ENCODE measurements at places on chromosomes 2 and 18. TPM values are rescaled to one million over a fixed set of nuclear protein-coding genes. Genes with fewer than 3 reads are reported as not detected.

- no peak for DNase-seq
Observed at GRCh38 chr2:239824866-239825704, 200.1 kb downstream of the NDUFA10 start.

GRCh38 chr2:46097714-46098480 lies 199.3 kb upstream of the EPAS1 start:
- DNase-seq = peak; percentile 99

- peak; percentile 26 for DNase-seq
Observed at GRCh38 chr2:241895712-241896641, 26.4 kb downstream of the RTP5 start.

- no peak for DNase-seq
Observed at GRCh38 chr18:62844850-62845643, 129.7 kb downstream of the PHLPP1 start.

Gene CNGA3
- polyA plus RNA-seq = 0.03 TPM

Data from fibroblast of lung (primary cell).